HFFc6 (cell line): ENCODE measurements at places on chromosomes 5 and 9.

DNA sequence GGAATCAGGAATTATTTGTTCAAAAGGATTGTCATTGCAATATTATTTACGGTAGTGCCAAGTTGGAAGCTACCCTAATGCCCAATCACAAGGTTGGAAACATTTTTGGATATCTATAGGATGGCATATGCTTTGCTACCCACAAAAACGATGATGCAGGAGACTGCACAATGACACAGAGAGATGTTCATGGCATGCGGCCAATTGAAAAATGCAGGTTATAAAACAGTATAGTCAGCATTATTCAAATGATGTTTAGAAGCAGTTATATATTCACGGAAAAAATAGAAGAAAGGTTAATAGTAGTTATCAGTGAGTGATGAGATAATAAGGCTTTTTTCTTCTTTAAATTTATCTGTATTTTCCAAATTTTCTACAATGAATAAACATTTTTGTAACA lies 5.9 kb upstream of the ACSL6 start:
- no peak for DNase-seq

DNA sequence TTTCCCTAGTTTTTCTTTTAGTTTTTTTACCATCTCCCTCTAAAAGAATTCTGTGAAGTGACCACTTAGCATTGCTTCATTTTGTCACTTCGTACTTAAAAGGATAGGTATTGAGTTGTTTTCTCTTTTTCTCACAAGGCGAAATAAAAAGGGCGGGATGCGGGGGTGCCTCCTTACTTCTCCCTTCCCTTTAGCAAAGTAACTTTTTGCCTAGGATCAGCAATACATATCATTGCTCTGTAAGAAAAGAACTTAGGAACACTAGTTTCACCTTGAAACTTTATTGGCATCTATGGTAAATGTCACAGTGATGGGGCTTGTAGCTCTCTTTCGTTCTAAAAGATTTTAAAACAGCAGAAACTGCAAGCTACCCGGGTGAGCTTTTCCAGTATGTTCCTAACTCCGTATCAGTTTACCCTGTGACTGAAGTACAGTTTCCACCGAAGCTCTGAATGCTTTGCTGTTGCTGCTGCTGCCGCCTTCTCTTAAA lies 4.1 kb downstream of the PRDM6 start:
- DNase-seq: no peak

- no peak for DNase-seq
Observed at GRCh38 chr9:7367726-7368125, 431.9 kb downstream of the DMAC1 start.

DNA sequence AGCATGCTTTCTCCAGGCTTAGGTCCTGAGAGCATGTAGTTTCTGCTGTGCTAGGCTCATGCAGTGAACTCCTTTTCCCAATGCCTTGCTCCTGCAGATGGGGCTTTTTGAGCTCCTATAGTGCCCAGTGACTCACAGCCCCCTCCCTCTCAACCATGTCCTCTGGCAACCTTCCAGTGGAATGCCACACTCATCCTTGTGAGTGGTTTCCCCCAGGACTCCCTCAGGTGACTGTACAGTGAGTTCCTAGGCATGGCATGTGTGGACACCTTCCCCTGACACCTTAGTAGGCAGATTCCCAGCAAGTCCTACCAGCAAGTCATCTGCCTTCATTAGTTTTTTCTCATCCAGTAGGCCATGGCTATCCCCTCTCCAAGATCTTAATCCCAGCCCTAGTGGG lies 72.4 kb upstream of the CXCL14 start:
- peak; percentile 6 for DNase-seq

GRCh38 chr9:37948417-37948980 lies 44.6 kb upstream of the SLC25A51 start:
- DNase-seq: no peak

- no peak for DNase-seq
Observed at GRCh38 chr5:139649082-139649991, 1.2 kb downstream of the CXXC5 start.

DNA sequence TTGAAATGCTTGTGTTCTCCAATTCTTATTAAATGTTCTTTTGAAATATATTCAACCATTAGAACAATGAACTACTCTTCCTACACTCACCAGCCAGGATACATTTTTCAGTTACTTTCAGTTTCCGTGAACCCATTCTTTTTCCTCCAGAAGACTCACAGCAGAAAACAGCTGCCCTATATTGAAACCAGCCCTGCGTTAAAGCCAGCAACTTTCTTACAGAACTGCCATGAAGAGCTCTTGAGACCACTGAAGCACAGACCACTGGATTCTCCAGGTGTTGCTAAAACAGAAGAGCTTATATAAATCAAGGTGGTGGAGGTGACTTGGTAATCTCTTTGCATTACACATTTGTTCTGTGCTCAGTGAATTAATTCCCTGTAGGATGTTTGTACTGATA lies 365.9 kb upstream of the C9orf72 start:
- no peak for DNase-seq

DNA sequence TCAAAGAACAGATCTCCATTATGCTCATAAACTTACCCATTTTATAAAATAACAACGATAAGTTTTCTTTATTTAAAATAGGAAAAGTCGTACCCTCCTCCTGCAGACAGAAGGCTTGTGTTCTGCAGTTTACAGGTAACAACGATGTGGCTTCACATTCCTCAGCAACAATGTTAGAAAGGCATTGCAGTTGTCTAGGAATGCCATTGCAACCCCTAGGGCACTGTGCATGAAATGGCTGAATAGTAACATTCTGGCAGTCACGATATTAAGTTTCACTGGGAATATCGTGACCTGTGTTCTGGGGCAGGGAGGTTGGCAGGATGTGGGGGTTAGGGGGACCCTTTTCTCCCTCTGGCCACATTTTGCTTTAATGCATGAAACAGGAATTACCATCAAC lies 331.9 kb downstream of the DEPDC1B start:
- no peak for DNase-seq

DNA sequence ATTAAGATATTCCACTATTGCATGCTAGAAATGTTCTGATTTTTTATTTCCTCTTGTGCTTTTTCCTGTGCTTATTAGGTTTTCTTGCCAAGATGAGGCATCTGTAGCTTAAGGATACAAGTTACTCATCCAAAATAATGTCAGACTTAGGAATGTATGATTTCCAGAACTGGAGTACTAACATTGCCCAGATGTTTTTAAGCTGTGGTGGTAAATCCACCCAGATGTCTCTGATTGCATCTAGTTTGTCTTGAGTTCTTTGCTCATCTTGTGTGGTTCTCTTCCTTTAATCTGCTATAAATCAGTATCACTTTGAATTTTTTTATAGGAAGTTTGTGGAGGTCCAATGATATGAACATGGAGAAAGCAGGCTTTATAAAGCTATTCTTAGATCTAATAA lies 337.5 kb upstream of the ZNF608 start:
- DNase-seq: peak; percentile 79

DNA sequence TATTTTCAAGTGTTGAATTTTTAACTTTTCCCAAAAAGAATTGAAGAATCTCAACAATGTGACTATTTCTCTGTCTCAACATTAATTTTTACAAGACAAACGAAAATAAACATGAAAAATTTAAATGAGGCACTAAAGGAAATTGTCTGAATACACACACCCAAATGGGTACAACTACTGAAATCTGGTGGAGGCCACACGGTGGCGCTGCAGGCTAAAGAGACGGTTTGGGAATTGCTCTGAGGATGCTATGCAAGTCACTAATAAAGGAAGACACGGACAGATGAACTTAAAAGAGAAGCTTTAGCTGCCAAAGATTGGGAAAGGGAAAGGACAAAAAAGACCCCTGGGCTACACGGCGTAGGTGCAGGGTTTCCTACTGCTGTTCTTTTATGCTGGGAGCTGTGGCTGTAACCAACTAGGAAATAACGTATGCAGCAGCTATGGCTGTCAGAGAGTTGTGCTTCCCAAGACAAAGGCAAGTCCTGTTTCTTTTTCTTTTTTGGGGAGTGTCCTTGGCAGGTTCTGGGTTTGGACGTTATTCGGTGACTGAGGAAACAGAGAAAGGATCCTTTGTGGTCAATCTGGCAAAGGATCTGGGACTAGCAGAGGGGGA lies at the start of gene PCDHB10:
Gene PCDHB10, plus strand, starts transcription at position 244 of the 616 bp plus-strand sequence. Its CDS starts 200 bp downstream, at position 444.
- DNase-seq: peak; percentile 33
